ENCODE measurements at places on chromosomes 11 and 22.
A peak's percentile ranks its signal among the peaks of the same experiment; 100 is the strongest.

- H3K4me3 ChIP-seq, result no peak overlapping the region
- H3K27me3 ChIP-seq, result no peaks in the 10 kb centered on the region
- no peaks in the 10 kb centered on the region for H3K4me1 ChIP-seq
- no peak for DNase-seq
- no peak overlapping the region for H3K27ac ChIP-seq
Observed at GRCh38 chr22:26287382-26288225, 118.3 kb downstream of the SEZ6L start.

DNA sequence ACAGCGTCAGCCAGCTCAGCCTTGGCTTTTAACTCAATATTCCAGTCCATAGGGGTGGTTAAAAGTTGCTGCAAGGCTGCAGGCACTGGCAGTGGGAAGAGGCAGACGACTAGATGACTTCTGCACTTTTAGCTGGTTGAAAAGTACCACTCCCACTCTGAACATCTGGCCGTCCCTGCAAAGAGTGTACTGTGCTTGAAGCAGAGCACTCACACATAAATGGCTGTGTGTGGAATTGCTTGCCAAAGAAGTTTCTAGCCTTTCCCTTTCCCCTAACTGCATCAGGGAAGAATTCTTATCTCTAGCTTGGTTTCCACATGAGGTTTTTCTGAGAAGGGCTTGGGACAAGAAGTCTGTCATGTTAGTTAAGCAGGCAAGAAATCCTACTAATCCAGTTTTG lies 5.1 kb upstream of the PHLDB1 start:
- no peak overlapping the region for H3K4me3 ChIP-seq
- peak; percentile 91 for DNase-seq
- peaks cover 4% of the 10 kb centered on the region for H3K27me3 ChIP-seq
- peaks cover 17% of the 10 kb centered on the region for H3K4me1 ChIP-seq
- no peak overlapping the region for H3K27ac ChIP-seq
- H3K36me3 ChIP-seq, result peaks cover 27% of the 10 kb centered on the region

DNA sequence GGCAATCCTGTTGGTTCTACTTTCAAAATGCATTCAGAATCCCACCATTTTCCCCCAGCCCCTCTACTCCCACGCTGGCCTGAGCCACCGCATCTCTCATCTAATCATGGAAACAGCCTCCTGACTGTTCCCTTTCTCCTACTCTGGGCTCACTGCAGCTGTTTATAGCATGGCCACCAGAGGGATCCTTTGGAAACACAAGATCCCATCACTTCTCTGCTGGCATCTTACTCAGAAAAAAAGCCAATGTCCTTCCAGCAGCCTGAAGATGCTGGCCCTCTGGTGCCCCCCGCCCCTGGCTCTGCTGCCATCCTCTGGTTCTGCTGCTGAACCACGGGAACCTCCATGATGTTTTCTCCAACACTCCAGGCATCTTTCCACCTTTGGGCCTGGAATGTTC lies 11.1 kb downstream of the MS4A8 start:
- no peaks in the 10 kb centered on the region for H3K4me1 ChIP-seq
- H3K27ac ChIP-seq, result no peak overlapping the region
- H3K27me3 ChIP-seq, result peaks cover 4% of the 10 kb centered on the region
- DNase-seq, result no peak
- no peak overlapping the region for H3K4me3 ChIP-seq

- H3K4me1 ChIP-seq, result peaks cover 13% of the 10 kb centered on the region
- no peaks in the 10 kb centered on the region for H3K36me3 ChIP-seq
- H3K27me3 ChIP-seq, result no peaks in the 10 kb centered on the region
- H3K4me3 ChIP-seq, result no peak overlapping the region
- DNase-seq, result no peak
Observed at GRCh38 chr11:14588681-14589080, 54.9 kb upstream of the PDE3B start.

GRCh38 chr22:37334461-37334858 lies 52.2 kb downstream of the CYTH4 start:
- peaks cover 70% of the 10 kb centered on the region for H3K27me3 ChIP-seq
- peaks cover 2% of the 10 kb centered on the region for H3K4me1 ChIP-seq
- no peak for DNase-seq
- H3K36me3 ChIP-seq, result no peaks in the 10 kb centered on the region
- no peak overlapping the region for H3K27ac ChIP-seq

- peaks cover 61% of the 10 kb centered on the region for H3K36me3 ChIP-seq
- no peaks in the 10 kb centered on the region for H3K4me1 ChIP-seq
- no peak for DNase-seq
- H3K27ac ChIP-seq, result peak overlapping the region; percentile 45
Observed at GRCh38 chr22:41524251-41524661, 20.0 kb downstream of the POLR3H start.

DNA sequence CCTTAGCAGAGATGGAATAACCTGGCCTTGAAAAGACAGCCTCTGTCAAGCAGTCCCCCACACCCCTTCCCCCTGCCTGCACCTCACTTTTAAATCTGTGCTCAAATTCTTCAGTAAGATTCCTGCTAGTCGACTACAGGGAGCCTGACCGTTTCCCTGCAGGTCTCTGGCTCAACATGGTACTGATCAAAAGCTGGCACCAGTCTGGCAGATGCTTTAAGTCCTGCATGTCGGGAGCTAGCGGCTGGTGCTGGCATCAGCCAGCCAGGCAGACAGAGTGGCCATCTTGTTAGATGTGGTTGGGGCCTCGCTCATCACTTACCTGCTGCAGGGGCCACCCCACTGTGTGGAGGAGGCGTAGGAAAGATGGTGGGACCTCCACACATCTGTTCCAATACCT lies 204.4 kb upstream of the SORL1-AS1 start:
- no peak overlapping the region for H3K4me3 ChIP-seq
- H3K4me1 ChIP-seq, result peaks cover 17% of the 10 kb centered on the region
- H3K27me3 ChIP-seq, result no peaks in the 10 kb centered on the region
- H3K36me3 ChIP-seq, result no peaks in the 10 kb centered on the region

DNA sequence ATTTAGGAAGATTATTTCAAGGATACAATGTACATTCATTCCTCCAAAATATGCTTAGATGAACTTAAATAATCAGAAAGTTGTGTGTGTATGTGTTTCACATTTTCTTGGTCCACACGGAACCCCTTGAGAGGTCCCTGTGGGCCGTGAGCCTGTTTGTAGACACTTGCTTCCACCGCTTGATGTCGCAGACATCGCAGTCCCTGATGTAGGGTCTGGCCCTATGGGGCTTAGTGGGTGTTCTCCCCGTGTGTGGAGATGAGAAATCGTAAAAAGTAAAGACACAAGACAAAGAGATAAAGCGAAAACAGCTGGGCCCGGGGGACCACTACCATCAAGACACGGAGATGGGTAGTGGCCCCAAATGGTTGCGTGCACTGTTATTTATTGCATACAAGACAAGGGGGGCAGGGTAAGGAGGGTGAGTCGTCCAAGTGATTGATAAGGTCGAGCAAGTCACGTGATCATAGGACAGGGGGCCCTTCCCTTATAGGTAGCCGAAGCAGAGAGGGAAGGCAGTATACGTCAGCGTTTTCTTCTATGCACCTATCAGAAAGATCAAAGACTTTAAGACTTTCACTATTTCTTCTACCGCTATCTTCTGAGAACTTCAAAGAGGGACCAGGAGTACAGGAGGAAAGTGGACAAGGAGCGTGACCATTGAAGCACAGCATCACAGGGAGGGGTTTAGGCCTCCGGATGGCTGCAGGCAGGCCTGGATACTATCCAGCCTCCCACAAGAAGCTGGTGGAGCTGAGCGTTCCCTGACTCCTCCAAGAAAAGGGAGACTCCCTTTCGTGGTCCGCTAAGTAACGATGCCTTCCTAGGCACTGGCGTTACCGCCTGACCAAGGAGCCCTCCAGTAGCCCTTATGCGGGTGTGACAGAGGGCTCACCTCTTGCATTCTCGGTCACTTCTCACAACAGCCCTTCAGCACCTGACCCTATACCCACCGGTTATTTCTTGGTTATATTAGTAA lies 1.2 kb upstream of the APOBEC3C start:
- no peaks in the 10 kb centered on the region for H3K27me3 ChIP-seq
- H3K4me1 ChIP-seq, result peaks cover 24% of the 10 kb centered on the region
- no peaks in the 10 kb centered on the region for H3K36me3 ChIP-seq
- peak overlapping the region; percentile 89 for H3K27ac ChIP-seq
- H3K4me3 ChIP-seq, result no peak overlapping the region

- H3K27me3 ChIP-seq, result no peaks in the 10 kb centered on the region
- peaks cover 24% of the 10 kb centered on the region for H3K4me1 ChIP-seq
- H3K36me3 ChIP-seq, result peaks cover 24% of the 10 kb centered on the region
- H3K4me3 ChIP-seq, result no peak overlapping the region
- DNase-seq, result no peak
- H3K27ac ChIP-seq, result peak overlapping the region; percentile 16
Observed at GRCh38 chr11:111718859-111719258, 47.3 kb downstream of the PPP2R1B start.

DNA sequence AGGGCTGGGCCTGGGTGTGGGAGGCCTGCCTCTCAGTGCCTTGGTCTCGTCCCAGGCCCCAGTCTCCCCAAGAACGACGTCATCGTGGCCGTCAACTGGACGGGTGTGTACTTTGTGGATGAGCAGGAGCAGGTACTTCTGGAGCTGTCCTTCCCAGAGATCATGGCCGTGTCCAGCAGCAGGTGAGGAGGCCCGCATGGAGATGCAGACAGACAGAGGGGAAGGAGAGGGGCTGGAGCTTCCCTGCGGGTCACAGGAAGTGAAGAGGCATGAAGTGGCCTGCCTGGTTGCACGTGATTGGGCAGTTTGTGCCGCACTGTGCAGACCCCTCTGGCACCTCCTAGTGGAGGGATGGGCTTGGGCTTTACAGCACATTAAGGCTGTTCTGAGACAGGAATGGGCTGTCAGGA lies 70.4 kb downstream of the MYO7A start:
- no peak overlapping the region for H3K27ac ChIP-seq
- DNase-seq, result peak; percentile 39
- no peaks in the 10 kb centered on the region for H3K4me1 ChIP-seq
- no peaks in the 10 kb centered on the region for H3K36me3 ChIP-seq
- H3K4me3 ChIP-seq, result no peak overlapping the region

DNA sequence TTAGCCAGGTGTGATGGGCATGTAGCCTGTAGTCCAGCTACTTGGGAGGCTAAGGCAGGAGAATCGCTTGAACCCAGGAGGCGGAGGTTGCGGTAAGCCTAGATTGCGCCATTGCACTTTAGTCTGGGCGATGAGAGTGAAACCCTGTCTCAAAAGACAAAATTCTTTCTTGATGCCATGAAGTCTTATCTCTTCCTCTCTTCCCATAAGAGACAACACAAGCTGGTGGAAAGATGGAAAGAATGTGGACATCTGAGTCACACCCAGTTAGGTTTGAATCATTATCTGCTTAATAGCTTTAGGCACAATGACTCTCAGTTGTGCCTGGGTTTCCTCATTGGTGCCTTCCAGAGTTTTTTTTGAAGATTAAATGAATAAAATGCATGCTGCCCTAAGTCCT lies 35.3 kb downstream of the KREMEN1 start:
- H3K36me3 ChIP-seq, result no peaks in the 10 kb centered on the region
- H3K27me3 ChIP-seq, result no peaks in the 10 kb centered on the region
- no peak for DNase-seq
- peaks cover 14% of the 10 kb centered on the region for H3K4me1 ChIP-seq
- H3K4me3 ChIP-seq, result no peak overlapping the region
- no peak overlapping the region for H3K27ac ChIP-seq

DNA sequence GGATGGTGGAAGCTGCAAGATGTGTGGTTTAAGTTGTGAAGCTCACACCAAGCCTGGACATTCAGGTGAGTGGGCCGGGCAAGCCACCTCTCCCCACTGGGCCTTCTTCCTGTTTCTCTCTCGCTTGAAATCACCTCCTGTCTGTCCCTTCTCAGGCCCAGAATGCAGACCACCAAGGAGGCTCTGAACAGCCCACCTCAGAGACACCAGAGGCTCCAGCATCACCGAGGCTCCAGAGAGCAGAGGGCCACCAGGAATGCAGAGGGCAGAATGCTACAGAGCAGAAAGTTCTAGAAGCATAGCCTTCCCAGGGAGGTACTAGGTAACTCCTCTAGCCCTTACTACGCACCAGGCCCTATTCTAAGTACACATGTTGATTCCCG lies 14.8 kb upstream of the IL2RB start:
- no peak overlapping the region for H3K4me3 ChIP-seq
- H3K36me3 ChIP-seq, result no peaks in the 10 kb centered on the region
- no peak overlapping the region for H3K27ac ChIP-seq
- no peaks in the 10 kb centered on the region for H3K4me1 ChIP-seq
- no peak for DNase-seq
- no peaks in the 10 kb centered on the region for H3K27me3 ChIP-seq

DNA sequence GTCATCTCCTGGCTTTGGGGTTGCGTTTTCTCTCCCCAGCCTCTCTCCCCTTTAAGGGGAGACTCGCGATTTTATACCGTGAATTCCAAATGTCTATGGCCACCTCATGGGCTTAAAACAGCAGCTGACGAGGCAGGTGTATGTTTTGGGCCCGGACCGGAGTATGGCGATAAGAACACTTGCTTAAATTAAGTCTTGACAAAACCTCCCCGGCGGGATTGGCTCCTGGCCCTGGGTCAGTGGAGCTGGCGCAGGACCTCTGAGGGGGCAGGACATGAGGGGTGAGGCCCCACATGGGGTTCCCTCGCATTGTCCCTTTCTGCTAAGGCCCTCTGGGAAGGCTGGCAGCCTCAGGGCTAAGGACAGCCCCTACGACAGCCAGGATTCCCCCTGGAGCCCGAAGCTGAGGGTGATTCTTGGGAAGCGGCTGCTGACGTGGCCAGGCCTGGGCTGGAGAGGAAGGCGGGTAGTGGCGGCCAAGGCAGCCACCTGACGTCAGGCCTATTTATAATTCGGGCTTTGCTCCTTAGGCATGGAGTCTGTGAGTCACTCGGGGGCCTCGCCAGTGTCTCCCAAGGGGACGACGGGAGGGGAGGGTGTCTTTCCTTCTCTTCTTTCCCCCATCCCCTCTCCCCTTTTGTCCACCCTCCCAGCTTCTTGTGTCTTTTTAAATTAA lies 12.7 kb downstream of the MYO18B start:
- H3K36me3 ChIP-seq, result peaks cover 5% of the 10 kb centered on the region
- H3K27me3 ChIP-seq, result no peaks in the 10 kb centered on the region
- peak overlapping the region; percentile 75 for H3K27ac ChIP-seq
- peaks cover 22% of the 10 kb centered on the region for H3K4me1 ChIP-seq
- no peak overlapping the region for H3K4me3 ChIP-seq

DNA sequence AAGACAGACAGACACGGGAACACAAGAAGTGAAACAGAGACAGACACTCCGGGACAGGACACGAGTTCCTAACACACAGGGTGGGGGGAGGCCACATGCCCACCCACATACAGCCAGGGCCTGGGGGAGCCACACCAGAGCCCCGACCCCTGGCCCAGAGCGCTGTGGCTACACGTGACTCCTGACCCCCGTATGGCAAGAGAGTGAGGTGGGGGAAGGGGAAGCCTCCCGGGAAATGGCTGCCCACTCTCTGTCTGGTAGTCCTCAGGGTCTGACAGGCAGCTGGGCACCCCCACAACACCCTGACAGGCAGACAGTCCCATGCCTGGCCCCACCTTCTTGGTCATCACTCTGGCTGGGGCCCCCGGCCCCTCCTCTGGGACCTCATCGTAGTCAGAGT lies 38.6 kb upstream of the PDE2A start:
- DNase-seq, result no peak
- peaks cover 21% of the 10 kb centered on the region for H3K4me1 ChIP-seq
- peak overlapping the region; percentile 77 for H3K27ac ChIP-seq
- peaks cover 3% of the 10 kb centered on the region for H3K36me3 ChIP-seq

- H3K27me3 ChIP-seq, result no peaks in the 10 kb centered on the region
- no peaks in the 10 kb centered on the region for H3K36me3 ChIP-seq
- peaks cover 31% of the 10 kb centered on the region for H3K4me1 ChIP-seq
- peak overlapping the region; percentile 97 for H3K4me3 ChIP-seq
Observed at GRCh38 chr11:67119585-67120391, 725 bp downstream of the KDM2A start.

GRCh38 chr22:17717708-17718107 lies 56.6 kb downstream of the BID start:
- H3K4me1 ChIP-seq, result no peaks in the 10 kb centered on the region
- H3K36me3 ChIP-seq, result no peaks in the 10 kb centered on the region
- no peaks in the 10 kb centered on the region for H3K27me3 ChIP-seq
- DNase-seq, result no peak

GRCh38 chr11:80084608-80085007 lies 643.8 kb upstream of the TENM4 start:
- no peaks in the 10 kb centered on the region for H3K27me3 ChIP-seq
- H3K4me1 ChIP-seq, result peaks cover 14% of the 10 kb centered on the region
- DNase-seq, result no peak
- no peak overlapping the region for H3K27ac ChIP-seq
